ENCODE measurements at places on chromosomes 5 and 9.

DNA sequence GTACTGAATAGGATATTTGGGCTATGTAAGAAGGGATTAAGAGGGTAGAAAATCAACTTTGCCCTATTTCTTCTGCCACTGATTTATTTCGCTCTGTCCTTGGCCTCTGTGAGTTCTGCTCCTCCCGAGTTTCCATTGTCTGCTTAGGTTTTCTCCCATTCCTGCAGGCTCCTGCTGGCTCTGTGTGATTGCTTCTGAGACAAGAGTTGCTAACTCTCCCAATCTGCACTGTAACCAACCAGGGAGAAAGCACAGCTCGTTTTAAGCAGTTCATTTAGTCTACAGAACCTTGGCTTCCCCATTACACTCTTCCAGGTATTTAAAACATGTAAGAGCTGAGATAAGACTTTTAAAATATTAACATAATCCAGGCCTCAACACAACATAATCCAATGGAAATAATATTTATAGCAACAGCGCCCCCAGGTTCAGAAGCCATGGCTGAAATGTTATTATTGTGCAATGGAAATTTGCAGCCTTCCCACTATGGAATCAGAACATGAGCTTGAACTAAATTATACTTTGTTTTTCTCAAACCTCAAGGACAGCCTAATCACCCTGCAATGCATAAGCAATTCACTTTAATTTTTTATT is 203.5 kb downstream of the ERCC6L2 start:
- no peak for DNase-seq

DNA sequence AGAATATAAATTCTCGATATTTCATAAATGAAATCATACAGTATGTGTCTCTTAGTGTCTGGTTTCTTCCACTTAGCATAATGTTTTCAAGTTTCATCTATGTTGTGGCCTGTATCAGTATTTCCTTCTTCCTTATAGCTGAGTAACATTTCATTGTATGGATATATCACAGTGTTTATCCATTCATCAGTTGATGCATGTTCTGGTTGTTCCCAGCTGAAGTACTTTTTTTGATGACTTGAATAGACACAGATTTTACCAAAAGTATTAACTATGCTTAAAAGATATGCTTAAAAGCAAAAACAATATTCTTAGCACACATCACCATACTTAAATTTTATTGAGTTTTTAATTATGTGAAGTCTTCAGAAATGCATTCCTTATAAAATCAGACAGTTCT is 12.7 kb downstream of the RAB14 start:
- no peak for DNase-seq

- no peak for DNase-seq
These were observed 108.5 kb downstream of the DOCK2 start for GRCh38 chr5:169745441-169746146.

- no peak for DNase-seq
These were observed 2186.5 kb upstream of the ACO1 start for GRCh38 chr9:30197954-30198353.

DNA sequence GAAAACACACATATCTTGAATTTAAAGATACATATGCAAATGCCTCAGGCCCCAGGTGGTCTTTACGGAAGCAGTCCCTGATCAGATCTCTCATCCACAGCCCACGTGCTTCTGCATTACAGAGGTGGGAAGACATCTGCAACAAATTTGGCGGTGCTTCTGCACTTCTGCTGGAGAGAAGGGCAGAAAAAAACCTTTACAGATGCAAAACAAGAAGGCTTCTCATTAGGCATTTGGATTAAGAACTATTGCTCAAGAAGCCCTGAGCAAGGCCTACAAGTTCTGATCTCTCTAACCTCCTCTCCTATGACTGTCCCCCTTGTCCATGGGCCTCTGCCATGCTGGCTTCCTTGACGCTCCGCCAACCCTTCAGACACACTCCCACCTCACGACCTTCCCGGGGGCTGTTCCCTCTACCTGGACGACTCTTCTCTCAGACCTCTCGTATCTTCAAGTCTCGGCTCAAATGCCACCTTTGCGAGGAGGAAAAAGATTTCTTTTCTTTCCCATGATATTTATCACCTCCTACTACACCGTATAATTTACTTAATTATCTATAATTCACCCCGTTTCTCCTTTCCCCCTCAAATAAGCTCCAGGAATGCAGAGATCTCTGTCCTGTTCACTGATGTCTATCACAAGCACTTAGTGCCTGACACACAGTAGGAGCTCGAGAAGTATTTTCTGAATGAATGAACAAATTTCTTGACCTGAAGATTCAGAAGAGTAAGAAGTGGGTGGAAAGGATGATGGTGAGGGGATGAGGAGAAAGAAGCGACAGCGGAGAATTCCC is 1.1 kb downstream of the MTMR12 start:
- no peak for DNase-seq

GRCh38 chr9:130138171-130138653 is 34.0 kb upstream of the NCS1 start:
- no peak for DNase-seq

GRCh38 chr5:56688402-56688801 is 126.9 kb upstream of the MAP3K1 start:
- no peak for DNase-seq

Data from MM.1S (cell line).